ENCODE measurements at places on chromosomes 5 and 9. TPM values are rescaled to one million over a fixed set of nuclear protein-coding genes. Genes with fewer than 3 reads are reported as not detected.

ADAMTS2 gene
- not detected for total RNA-seq

EQTN gene
- total RNA-seq: not detected

TAS2R1 gene
- not detected for total RNA-seq

SPINK6 gene
- total RNA-seq: not detected

NR5A1 gene
- not detected for total RNA-seq

SPATA31D4 gene
- total RNA-seq: not detected

BRINP1 gene
- total RNA-seq: not detected

PCDHA11 gene
- not detected for total RNA-seq

TICAM2 gene
- 1.1 TPM for total RNA-seq

DNA sequence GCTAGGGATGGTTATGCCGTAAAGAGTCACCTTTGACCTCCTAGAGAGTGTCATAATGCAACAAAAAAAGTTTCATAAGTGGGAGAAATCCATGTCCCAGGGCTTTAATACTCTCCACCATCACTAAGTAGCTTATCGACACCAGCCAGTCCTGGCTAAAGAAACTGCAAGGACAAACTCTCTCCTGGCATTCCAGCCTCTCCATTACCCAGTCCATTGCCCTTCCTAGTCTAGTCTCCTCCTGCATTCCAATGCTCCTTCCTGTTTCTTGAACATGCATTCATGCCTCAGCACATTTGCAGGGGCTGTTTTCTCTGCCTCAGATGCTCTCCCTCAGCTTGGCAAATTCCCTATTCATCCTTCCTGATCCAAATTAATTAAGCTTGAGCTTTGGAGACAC is 364.1 kb downstream of the BRINP1 start:
- DNase-seq: no peak

GRCh38 chr9:83981126-83981871 is 694 bp downstream of the RMI1 start:
- DNase-seq: no peak

DNA sequence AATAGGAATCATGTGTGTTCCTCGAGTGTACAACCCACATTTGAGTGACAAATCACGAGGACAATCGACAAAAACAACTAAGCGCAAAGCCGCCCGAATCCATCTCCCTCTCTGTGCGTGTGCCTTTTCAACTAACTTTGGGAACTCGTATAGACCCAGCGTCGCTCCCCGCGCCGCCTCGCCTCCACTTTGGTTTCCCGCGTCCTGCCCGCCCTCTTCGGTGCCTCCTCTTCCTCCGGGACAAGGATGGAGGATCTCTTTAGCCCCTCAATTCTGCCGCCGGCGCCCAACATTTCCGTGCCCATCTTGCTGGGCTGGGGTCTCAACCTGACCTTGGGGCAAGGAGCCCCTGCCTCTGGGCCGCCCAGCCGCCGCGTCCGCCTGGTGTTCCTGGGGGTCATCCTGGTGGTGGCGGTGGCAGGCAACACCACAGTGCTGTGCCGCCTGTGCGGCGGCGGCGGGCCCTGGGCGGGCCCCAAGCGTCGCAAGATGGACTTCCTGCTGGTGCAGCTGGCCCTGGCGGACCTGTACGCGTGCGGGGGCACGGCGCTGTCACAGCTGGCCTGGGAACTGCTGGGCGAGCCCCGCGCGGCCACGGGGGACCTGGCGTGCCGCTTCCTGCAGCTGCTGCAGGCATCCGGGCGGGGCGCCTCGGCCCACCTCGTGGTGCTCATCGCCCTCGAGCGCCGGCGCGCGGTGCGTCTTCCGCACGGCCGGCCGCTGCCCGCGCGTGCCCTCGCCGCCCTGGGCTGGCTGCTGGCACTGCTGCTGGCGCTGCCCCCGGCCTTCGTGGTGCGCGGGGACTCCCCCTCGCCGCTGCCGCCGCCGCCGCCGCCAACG is at the start of gene GPR150:
GPR150 (plus strand) TSS at position 58 of the 840 bp plus-strand sequence; CDS start at position 247, 189 bp downstream.
- DNase-seq: peak; percentile 75

DNA sequence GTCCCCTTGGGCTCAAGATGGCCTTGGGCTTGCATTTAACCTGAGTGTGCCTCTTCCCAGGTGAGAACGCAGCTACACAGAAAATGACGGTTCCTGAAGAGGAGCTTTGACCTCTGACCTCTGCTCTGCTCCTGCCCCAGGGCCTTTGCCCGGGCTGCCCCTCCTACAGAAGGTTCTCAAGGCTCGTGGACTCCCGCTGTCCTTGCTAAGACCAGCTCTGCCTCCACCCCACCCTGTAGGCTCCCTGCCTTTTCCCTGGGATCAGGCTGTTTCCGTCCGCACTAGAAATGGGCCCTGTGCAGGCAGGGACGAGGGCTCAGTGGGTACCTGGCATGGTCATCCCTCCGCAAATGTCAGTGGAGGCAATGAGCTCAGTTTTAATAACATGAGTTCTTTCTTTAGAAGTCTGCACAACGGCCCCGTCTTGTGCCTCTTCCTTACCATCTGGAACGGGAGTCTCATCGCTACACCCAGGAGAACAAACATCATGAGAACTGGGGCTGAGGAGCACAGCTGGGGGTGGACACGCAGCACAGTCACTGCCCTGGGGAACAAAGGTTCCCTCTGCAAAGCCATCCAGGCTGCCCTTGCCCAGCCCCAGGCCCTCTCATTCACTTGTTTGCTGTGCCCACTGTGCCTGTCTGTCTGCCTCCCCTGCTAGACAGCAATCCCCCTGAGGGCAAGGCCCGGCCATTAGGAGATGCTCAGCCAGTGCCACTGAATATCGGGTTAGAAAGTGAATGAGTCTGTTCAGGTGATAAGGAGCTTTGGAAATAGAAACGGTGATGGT is 26.7 kb upstream of the LPCAT1 start:
- DNase-seq: no peak

DNA sequence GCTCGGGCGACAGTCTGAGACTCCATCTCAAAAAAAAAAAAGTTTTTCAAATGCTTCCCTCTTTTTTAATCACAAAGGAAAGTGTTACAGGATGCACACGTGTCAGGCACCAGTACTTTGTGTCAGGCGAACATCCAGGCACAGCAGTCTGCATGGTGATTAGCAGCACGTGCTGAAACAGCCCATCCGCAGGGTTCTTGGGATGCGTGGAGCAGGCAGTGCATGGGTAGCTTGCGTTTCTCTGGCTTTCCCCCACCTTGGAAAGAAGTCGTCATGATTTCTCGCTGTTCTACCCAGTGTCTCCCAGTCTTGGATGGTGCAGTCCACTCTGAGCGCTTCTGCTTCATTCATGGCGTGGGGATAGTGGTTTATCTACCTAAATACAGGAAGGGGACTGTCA is 35.4 kb downstream of the GPR107 start:
- DNase-seq: no peak

- no peak for DNase-seq
These were observed 12.5 kb upstream of the CTSL start for GRCh38 chr9:87713278-87713987.

DNA sequence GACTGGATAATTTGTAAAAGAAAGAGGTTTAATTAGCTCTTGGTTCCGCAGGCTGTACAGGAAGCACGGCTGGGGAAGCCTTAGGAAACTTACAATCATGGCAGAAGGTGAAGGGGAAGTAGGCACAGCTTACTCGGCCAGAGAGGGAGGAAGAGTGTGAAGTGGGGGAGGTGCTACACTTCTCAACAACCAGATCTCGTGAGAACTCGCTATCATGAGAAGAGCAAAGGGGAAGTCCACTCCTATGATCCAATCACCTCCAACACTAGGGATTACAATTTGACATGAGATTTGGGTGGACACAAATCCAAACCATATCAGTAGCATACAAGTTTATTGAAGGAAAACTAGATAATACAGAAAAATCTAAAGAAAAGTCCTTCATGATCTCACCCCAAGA is 39.9 kb downstream of the NEURL1B start:
- no peak for DNase-seq

GRCh38 chr9:73162987-73163768 is 11.5 kb downstream of the ANXA1 start:
- no peak for DNase-seq

GRCh38 chr5:168528521-168529373 is at the start of gene FBLL1:
Gene FBLL1, plus strand, starts transcription at chr5:168529305. Its CDS starts 200 bp downstream, at chr5:168529505.
- DNase-seq: peak; percentile 36

- DNase-seq: no peak
These were observed 15.8 kb upstream of the NIPAL4 start for GRCh38 chr5:157444224-157444623.

- DNase-seq: peak; percentile 5
These were observed at the start of gene PLPPR1 for GRCh38 chr9:101028346-101029314. Gene PLPPR1, plus strand, starts transcription at chr9:101028727.

DNA sequence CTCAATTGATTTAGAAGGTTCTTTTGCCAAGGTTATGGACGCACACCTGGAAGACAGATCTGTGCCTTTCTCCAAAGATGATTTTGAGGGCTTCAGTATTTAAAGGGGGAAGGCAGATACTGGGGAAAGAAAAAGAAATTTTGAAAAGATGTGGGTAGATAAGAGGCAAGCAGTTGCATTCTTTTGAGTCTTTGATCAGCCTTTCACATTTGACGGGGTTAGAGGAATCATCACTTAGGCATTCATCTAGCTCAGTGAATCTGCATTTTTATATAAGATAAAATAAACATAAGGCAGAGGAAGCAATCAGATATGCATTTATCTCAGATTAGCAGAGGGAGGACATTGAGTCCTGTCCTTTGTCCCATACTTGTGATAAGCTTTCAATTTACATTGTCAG is 243.4 kb upstream of the RAI14 start:
- DNase-seq: no peak

GRCh38 chr5:115575167-115576070 is 26.9 kb downstream of the TICAM2 start:
- DNase-seq: no peak

DNA sequence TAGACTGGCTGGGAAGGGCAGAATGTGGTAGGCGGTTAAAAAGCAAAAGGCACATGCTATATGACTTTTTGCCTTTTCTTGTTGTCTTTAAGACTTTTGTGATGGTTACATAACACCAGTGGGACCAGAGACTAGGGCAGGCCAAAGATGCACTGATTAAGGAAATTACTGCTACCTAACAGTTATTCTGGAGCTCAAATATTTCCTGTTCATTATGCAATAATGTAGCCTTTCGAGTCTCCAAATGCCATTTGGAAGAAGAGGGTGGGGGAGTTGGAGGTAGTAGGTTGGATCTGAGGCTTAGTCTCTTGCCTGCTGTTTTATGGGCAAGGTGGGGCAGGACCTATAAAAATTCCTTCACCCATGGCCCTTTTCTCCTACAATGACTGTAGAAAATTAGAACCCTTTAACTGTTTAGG is 51.7 kb downstream of the SH3GL2 start:
- DNase-seq: no peak

All from activated naive CD8-positive, alpha-beta T cell treated with anti-CD3 and anti-CD28 coated beads for 36 hours (primary cell).